Epithelial cell of prostate (primary cell): ENCODE measurements at places on chromosomes 5 and 9.

DNA sequence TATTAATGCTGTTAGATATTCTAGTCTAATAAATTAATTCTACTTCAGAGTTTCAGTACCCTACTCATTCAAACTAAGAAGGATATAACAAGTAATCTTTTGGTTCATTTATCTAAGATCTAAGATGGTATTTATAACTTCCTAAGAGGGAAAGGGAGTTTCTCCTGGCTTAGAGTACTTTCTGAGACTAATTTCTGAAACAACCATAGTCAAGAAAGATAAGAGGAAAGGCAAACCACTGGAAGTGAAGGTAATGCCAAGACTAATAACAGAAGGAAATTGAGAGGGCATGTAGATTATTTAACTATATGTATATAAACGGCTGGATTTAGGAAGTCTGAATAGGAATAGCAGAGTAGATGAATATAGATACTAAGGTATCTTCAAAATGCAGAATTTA lies 112.4 kb upstream of the ACOT12 start:
- no peak for DNase-seq

GRCh38 chr9:92657296-92658094 lies 12.4 kb downstream of the IPPK start:
- no peak for DNase-seq

DNA sequence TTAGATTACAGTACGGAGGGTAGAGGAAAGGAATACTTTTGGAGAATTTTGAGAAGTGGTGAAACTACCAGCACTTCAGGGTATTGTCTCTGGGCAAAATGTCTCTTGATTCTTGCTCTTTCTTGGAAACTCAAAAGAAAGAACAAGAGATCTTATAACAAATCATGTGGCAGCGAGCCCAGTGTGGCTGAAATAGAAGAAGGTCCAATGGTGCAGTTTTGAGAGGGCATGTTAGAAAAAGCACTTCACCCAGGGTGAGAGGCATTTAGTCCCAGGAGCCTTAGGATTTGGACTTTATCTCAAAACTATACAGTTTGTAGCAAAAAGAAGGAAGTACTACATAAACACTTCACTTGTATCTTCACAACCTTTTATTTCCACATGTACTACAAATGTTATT lies 39.4 kb downstream of the NNT start:
- DNase-seq = no peak

GRCh38 chr5:15715535-15715934 lies 215.6 kb downstream of the FBXL7 start:
- no peak for DNase-seq

GRCh38 chr9:16705111-16705604 lies 165.3 kb downstream of the BNC2 start:
- DNase-seq = no peak

DNA sequence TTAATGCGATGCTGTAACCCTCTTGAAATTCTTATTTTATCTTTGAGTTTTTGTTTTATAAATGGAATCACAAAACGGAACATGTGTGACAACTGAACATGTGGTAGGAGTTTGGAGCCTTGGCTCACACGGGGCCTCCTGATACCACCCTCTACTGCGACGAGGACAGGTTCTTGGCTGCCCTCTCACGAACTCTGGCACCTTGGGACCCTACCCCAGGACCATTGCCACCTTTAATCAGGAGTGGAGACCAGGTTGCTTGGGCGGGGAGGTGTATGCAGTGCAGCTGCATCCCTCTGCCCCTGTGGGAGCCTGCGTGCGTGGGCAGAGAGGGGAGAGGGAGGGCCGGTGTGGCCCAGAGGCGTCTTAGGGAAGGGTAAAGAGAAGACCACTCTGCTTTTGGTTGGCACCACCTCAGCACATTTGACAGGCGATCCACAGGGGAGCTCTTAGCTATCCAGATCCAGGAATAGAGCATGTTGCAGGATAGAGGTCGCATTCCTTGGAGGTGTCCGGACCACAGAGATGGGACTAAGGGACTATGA lies 753.9 kb upstream of the PTPRD start:
- no peak for DNase-seq

GRCh38 chr9:22379272-22379671 lies 67.4 kb upstream of the DMRTA1 start:
- no peak for DNase-seq
